IgD-negative memory B cell (primary cell): ENCODE measurements at places on chromosomes 3 and 15. TPM values are rescaled to one million over a fixed set of nuclear protein-coding genes. Genes with fewer than 3 reads are reported as not detected.

The SI gene
- not detected for polyA plus RNA-seq

The ACVR2B gene
- not detected for polyA plus RNA-seq

The GREM1 gene
- not detected for polyA plus RNA-seq

The KNG1 gene
- polyA plus RNA-seq = not detected

The BTLA gene
- polyA plus RNA-seq = 85.4 TPM

The TRIM71 gene
- not detected for polyA plus RNA-seq

The FANCD2 gene
- polyA plus RNA-seq = 15.2 TPM

The CEP19 gene
- polyA plus RNA-seq = 2.3 TPM

The FES gene
- 7.7 TPM for polyA plus RNA-seq

The DPPA2 gene
- not detected for polyA plus RNA-seq

The THPO gene
- polyA plus RNA-seq = 0.14 TPM
